Stimulated activated CD8-positive, alpha-beta memory T cell treated with anti-CD3 and anti-CD28 coated beads, Interleukin-4, amount 100 ng/mL, for 24 hours (primary cell): ENCODE measurements at places on chromosomes 1 and 21.

GRCh38 chr21:35197191-35197590 lies 148.1 kb upstream of the RUNX1 start:
- no peak for DNase-seq

DNA sequence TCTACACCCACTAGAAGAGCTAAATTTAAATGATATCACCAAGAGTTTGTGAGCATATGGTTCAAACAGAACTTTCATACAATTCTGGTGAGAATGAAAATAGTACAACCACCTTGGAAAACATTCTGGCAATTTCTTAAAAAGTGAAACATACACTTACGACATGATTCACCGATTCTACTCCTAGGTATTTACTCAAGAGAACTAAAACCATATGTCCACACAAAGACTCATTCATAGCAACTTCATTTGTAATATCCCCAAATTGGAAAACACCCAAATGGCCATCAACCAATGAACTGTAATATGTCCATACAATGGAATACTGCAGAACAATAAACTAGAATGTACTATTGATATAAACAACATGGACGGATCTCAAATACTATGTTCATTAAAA lies 51.2 kb upstream of the ADAM30 start:
- no peak for DNase-seq

- no peak for DNase-seq
Observed at GRCh38 chr1:45044916-45045315, 32.9 kb downstream of the UROD start.

DNA sequence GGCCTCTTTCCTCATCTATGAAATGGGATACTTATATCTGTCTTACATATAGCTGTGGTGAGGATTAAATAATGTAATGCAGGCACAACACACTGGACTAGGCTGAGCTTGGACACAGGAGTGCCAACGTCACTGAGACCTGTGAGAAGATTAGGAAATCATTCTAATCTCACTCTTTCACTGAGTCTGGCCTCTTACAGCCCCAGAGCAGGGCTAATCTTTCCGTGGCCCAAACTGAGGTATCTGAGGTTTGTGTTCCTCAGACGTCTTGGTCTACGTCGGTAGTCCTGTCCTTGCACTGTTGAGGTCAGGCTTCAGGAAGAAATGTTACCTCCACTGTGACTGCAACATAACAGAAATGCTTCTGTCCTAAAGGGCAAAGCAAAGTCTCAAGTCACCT lies 22.6 kb upstream of the A3GALT2 start:
- no peak for DNase-seq

- DNase-seq: no peak
Observed at GRCh38 chr1:21104683-21105082, 72.0 kb downstream of the EIF4G3 start.

DNA sequence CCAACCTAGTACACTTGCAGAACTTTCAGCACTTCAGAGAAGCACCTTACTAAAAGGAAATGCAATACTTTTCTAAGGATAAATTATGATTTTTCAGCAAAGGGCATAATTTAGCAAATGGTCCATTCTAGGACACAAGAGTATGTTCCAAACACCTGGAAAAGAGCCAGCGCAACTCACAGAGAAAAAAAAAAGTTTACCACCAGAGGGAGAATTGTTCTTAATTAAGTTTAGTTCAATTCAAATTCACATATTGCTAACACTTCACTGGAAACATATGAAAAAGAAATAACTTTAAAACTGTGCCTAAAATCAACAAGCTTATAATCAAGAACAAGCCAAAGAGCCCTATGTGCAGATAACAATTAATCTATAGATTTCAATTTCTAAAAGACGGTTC lies 338.1 kb downstream of the SEC16B start:
- DNase-seq: no peak

- DNase-seq: no peak
Observed at GRCh38 chr1:32818804-32819541, 1.5 kb downstream of the S100PBP start.

DNA sequence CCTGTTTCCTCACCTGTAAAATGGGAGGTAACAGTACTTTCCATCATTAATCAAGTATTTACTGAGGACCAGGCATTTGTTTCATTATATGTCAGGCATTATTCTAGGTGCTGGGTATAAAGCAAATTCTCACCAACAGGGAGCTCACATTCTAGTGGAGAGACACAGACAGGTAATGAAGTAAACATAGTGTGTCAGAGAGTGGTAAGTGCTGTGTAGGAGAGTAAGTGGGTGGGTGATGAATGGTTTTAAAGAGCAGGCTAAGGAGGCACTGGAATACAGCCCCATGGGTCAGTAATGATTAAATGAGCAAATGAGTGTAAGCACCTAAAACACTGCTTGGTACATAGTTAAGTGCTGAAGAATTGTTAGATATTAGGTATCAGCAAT lies 60.4 kb downstream of the DNTTIP2 start:
- DNase-seq: no peak

DNA sequence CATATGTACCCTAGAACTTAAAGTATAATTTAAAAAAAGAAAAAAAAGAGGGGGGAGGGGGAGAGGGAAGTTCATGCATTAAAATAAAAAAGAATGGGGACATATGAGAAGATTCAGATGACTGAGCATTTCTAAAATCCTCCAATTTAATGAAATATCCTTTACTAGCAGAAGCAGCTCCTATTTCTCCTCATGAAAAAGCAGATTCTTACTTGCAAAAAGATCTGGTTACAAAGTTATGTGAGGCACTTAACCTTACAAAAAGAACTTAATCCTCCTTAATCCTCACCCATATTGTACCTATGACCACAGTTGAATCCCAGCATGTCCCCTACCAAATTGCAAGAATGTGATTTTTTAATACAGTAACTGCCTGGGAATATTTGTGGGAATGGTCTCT lies 298.5 kb downstream of the SRGAP2C start:
- DNase-seq: no peak

GRCh38 chr1:149962039-149962647 lies 25.5 kb upstream of the MTMR11 start:
- no peak for DNase-seq

GRCh38 chr1:97145321-97145956 lies 423.9 kb downstream of the PTBP2 start:
- DNase-seq: no peak

- DNase-seq: no peak
Observed at GRCh38 chr21:36005018-36005417, 55.3 kb downstream of the SETD4 start.

DNA sequence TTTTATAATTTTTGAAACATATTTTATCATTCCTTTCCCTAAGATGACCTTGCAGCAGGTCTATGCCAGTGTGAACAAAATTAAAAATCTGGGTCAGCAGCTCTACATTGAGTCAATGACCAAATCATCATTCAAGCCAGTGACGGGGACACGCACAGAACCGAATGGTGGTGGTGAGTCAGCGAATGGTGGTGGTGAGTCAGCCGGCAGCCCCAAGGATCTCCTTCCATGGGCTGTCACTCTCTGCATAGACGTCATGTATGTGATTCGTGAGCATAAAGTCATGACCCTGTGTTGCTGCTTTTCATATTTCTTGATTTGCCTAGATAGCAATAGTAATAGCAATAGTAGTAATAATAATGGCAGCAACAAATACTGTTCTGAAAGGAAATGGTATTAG lies 26.3 kb downstream of the PER3 start:
- peak; percentile 8 for DNase-seq
